Activated T-cell treated with anti-CD3 and anti-CD28 coated beads, Interleukin-2, amount 50 U/mL, for 72 hours (primary cell): ENCODE measurements at places on chromosomes 4 and X. TPM values are rescaled to one million over a fixed set of nuclear protein-coding genes. Genes with fewer than 3 reads are reported as not detected.

DNA sequence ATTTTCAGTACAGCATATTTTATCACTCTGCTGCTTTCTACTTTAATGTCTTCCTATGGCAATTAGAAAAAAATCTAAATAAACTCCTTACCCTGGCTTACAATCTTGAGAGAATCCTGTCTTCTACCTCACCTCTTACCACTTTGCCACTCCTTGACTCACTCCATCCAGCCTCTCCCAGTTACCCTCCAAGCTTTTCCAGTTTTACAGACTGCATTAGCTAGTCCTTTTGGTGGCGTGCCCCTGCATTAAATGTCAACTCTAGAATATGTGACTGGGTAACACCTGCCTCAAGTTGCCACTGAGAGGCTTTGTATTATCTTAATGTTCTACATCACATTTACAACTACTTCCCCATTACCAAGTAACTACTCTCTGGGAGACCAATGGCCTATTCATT is 7.5 kb upstream of the CDKL2 start:
- no peak overlapping the region for H3K27ac ChIP-seq
- H3K36me3 ChIP-seq = peaks cover 1% of the 10 kb centered on the region
- H3K4me1 ChIP-seq = peaks cover 5% of the 10 kb centered on the region
- H3K27me3 ChIP-seq = no peaks in the 10 kb centered on the region

The SASH3 gene
- total RNA-seq = 166 TPM

The RASSF6 gene
- total RNA-seq = 0.07 TPM

The RENBP gene
- 11.6 TPM for total RNA-seq

The BCOR gene
- total RNA-seq = 53.5 TPM
